Fibroblast of the aortic adventitia (primary cell): ENCODE measurements at places on chromosomes 2 and 18. TPM values are rescaled to one million over a fixed set of nuclear protein-coding genes. Genes with fewer than 3 reads are reported as not detected.

The MYL1 gene
- total RNA-seq, result not detected in 2 replicates

DNA sequence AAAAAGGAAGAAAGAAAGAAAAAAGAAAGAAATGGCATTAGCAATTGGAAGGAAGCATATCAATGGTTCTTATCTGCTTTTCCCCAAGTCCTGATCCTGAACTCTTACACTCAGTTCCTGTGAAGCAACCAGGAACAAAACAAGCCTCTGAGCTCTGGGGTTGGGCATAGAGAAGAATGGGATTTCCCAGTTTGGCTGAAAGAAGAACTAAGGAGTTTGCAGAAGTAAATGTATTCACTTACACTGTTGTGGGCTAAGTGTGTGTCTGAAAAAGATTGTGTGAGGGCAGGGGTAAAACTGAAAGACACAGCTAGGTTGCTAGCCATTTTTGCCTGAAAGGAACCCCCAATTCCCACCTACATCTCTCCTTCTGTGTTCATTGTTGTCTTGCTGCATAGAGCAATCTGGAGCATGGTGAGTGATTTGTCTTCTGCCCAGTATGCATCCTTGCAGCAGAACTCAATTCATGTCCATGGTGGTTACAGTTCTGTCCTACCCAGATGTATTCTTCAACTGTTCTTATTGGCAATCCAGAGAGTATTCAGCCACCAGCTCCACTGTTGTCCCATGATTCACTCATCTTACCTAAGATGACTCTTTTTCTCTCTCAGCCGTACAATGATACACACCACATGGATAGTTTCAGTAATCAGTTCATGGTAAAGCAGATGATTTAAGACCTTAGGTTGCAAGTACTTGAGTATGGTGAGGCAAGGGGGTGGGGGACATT, 348.7 kb downstream of the ARHGAP15 start:
- no peak for DNase-seq

The RGPD4 gene
- total RNA-seq, result 0.16 TPM in 1 of 2 replicates, not detected in the other

GRCh38 chr2:214377286-214377624, 33.6 kb upstream of the VWC2L start:
- no peak for DNase-seq

The PKDCC gene
- total RNA-seq, result 19.7 and 57.8 TPM in 2 replicates

- DNase-seq, result no peak
Measured at GRCh38 chr18:75491361-75491760, 63.9 kb upstream of the SMIM21 start.

The ADAM23 gene
- total RNA-seq, result 1.9 and 7.8 TPM in 2 replicates

DNA sequence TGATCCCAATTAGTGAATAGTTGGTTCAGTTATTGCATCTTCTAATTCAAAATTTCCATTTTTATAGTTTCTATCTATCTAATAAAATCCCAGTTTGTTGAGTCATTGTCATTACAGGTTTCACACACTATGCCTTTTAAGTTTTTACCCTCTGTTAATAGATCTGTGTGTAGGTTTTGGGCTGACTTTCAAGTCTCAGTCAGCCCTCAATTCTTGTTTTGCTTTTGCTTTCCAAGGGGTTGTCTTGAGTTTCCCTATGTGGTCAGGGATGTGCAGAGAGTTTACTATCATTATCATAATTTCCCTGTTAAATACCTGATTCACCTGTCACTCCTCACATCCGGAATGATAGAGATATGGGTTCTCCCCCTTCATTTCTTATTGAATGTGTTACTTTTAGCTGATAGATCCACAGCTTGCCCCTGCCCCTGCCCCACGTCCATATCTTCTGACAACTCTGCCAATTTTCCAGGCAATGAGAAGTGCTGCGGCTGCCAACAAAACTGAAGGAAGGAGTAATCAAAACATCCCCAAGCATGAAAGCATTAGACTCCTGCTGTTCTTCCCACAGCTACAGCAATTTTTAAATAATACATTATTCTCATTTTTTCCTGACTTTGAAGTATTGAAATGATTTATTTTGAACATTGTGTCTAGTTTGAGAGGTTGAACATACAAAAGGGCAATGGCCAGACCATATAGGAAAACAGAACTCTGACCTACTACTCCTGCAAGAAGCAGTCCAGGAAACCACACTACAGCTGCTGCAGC, 1064.8 kb downstream of the SUCLG1 start:
- no peak for DNase-seq

- peak; percentile 30 for DNase-seq
Measured at GRCh38 chr18:51009072-51009471, 20.9 kb upstream of the SMAD4 start.

- no peak for DNase-seq
Measured at GRCh38 chr2:50556502-50556901, 475.4 kb downstream of the NRXN1 start.
